GM04504 (cell line): ENCODE measurements at places on chromosomes 6 and 20.
A peak's percentile ranks its signal among the peaks of the same experiment; 100 is the strongest.

DNA sequence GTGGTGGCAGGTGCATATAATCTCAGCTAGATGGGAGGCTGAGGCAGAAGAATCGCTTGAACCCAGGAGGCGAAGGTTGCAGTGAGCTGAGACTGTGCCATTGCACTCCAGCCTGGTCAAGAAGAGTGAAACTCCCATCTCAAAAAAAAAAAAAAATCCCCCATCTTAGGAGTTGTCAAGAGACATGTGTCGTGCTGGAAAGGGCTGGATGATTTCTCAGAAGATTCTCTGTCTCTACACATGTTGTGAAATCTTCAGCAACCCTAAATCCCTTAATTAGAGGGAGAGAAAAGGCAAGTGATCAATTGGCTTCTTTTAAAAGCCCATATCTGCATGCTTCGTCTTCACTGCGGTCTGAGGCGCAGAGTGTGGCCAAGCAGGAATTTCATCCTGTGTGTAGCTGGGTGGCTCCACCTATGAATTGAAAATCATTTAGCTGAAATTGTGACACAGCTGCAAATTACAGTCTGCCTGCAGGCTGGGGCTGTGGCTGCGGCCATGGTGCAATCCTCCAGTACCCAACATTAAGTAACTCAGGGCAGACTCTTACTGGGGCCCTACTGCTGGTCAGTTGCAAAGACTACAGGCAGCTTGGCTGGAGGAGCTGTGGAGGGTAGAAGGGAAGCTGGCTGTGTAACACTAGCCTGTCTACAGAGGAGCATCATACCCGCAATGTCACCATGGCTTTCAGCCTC, 3.2 kb upstream of the TGM3 start:
- DNase-seq = peak; percentile 24

- DNase-seq = peak; percentile 79
Observed at GRCh38 chr20:50333812-50334211, 143.2 kb downstream of the CEBPB start.

DNA sequence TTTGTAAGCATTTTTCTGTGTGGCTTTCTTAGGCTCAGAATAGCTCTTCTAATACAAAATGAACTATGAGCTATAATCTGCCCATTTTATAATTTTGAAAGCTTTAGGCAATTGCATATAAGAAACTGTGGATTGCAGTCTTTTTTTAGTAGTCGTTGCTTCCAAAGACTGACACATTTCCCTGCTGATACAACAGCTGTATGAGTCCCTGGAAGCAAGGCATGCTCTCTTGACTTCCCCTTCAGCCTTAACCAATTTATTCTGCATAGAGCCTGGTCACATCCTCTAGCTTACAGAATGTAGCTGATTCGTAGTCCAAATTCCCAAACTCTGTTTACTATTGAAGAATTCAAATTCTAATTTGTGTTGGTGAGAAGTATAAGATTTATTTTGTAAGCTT, 155.3 kb upstream of the EYA4 start:
- DNase-seq = no peak

DNA sequence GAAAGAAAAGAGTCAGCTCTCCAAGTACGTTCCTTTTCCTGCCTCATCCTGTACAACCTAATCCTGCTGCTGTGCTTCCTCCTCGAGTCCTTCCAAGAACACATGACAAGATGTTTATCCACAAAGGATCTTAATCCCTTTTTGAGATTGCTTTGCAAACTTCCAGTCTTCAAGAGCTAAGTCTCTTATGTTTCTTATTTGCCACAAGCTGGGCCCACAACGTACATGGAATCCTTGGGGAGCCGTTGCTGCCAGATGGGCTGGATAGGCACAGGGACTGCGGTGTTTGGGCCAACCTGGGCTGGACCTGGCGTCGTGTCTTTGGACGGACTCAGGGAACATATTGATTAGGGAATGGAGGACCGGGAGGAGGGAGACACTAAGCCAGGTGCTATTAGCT, 79.7 kb upstream of the AFDN start:
- no peak for DNase-seq

DNA sequence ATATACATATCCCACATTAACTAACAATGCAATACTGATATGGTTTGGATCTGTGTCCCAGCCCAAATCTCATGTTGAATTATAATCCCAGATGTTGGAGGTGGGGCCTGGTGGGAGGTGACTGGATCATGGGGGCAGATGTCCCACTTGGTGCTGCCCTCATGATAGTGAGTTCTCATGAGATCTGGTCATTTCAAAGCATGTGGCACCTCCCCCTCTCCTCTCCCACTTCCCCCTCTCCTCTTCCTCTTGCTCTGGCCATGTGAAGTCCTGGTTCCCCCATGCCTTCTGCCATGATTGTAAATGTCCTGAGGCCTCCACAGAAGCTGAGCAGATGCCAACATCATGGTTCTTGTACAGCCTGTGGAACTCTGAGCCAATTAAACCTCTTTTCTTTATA, 71.2 kb downstream of the FYN start:
- no peak for DNase-seq
